H7 (cell line): ENCODE measurements at places on chromosomes 4 and X.
A peak's percentile ranks its signal among the peaks of the same experiment; 100 is the strongest.

- DNase-seq, result no peak
These were observed 9.2 kb downstream of the HOPX start for GRCh38 chr4:56671860-56672259.

DNA sequence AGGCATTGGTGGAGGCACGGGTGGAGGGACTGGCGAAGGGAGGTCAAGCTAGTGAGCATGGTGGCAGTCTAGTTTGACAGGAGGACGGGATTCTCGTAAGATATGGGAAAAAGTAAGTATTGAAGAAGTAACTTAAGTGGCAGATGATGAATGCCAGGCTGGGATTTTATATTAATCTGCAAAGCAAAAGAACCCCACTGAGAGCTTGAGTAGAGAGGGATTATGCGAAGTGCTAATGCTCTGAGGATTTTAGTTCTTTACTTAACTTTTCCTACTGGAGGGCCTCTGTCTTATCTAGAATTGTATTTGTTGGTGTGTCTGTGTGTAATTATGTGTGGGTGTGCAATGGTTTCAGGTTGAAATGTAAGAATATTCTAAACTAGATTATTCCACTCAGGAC is 327.9 kb downstream of the FAT4 start:
- DNase-seq, result no peak

DNA sequence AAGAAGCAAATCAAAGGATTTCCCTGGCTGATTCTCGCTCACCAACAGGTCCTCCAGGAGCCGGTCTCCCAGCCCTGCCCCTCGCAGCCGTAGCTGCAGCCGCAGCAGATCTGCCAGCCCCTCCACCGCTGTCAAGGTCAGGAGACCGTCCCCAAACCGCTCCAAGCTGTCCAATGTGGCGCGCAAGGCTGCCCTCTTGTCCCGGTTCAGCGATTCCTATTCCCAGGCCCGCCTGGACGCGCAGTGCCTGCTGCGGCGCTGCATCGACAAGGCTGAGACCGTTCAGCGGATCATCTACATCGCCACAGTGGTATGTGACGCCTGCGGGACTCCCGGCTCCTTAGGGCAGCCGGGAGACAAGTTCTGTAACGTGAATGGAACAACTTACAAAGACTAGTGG is 25.6 kb downstream of the SPATA18 start:
- peak; percentile 66 for DNase-seq

DNA sequence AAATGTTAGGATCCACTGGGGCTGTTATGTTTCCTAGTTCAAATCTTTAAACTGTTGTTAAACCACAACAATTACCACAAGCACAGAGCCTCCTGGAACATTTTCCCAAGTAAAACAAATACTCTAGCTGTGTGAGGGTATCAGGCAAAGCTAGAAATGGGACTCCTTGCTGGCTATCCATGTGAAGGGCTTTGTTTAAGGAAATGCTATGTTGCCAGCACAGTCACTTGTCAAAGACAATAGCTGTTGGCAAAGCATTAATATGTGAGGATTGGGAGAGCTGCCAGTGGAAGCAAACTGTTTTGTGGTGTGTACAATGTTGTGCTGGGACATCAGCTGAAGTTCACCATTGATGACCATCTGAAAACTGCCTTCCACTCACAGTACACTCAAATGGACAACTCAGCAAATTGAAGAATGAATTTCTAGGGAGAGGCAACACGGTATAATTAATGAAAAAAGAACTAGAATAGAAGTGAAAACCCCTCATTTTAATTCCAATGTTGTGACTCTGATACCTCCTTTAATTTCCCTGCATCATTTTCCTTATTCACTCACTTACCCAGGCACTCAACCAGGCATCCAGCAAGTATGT is 100.8 kb downstream of the ANXA3 start:
- no peak for DNase-seq

- peak; percentile 19 for DNase-seq
These were observed 28.2 kb upstream of the HUWE1 start for GRCh38 chrX:53714580-53715345.

DNA sequence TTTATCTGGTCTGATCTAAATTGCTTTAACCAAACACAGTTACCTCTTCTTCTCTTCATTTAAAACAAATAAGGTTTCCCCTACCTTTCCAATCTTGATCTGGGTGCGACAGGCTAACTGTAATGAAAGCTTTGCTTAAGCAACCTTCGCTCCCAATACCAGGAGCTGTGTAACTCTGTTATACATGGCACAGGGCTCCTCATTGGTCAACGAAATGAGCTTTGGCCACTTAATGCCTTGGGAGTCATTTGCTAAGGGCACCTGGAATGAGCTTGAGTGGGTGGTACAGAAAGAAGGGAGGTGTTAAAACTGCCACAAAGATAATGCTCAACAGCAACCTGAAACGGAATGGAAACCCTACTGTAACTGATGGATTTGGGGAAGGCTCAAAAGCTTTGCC is 140.5 kb downstream of the CHRNA9 start:
- DNase-seq, result no peak

GRCh38 chr4:137762591-137762990 is 230.3 kb upstream of the PCDH18 start:
- no peak for DNase-seq

GRCh38 chrX:140524556-140524955 is 19.7 kb upstream of the SOX3 start:
- no peak for DNase-seq

DNA sequence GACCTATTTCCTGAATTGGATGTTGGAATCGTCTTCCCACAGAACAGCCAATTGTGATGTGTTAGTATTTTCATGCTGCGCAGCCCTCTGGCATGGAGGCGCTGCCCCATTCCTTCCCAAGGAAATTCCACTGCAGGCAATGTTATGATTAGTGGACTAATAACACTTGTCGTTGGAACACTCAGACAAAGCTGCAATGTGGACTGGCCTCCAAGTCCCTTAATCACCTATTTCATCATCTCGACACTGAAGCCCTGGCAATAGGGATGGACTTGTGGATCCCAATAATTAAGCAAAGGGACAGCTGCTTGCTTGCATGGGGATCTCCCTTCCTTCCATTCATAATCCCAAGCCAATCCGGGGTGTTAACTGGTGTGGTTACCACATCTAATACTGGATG is 78.8 kb upstream of the PLAC1 start:
- DNase-seq, result no peak

DNA sequence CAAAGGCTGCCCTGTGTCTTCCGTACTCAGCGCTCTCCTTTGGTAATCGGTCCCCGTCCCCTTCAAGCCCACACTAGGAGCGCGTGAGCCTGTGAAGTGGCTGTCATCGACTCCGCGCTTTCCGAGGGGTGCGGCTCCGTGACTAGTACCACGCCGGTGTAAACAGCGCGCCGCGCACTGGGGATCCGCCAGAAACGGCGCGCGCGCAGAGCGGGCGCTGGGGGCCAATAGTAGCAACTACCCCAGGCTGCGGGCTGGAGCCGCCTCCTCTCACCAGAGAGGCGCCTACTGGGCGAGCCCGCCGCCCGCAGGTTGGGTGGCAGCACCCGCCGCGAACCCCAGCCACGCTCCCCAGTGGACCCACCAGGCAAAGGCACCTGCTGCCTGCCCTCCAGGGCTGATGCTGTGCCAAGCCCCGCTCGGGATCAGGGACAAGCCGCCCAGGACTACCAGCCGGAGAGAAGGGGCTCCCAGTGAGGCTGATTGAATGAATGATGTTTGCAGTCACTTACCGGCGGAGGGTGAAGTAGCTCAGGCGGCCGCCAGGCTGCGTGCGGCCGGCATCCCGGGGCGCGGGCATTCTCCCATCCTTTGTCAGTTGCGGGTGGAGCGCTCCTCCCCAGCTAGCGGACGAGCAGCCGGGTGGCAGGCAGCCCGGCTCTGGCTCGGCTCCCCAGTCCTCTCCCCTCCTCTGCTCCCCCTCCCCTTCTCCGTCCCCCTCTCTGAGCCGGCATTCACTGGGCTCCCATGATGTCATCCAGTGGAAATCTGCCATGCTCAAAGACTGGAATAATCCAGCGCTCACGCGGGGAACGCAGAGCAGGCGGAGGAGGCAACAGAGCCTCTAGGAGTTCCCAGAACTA is 370.3 kb upstream of the SMIM31 start:
- peak; percentile 65 for DNase-seq

DNA sequence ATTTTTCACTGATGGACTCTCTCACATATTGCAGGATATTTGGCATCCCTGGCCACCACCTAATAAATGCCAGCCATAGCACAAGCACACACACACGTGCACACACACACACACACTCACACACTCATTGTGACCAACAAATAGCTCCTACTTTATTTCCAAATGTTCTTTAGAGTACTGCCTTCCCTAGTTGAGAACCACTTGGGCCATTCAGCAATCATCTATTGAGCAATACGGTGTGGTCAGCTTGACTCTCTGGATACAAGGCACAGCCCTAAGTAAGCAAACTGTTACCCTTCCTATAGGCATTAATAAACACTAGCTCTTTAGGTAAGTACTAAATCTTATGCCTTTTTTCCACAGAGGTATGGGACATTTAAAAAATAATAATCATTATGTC is 21.1 kb downstream of the CORIN start:
- no peak for DNase-seq

- DNase-seq, result no peak
These were observed 66.4 kb downstream of the DIPK2B start for GRCh38 chrX:45134315-45134731.

DNA sequence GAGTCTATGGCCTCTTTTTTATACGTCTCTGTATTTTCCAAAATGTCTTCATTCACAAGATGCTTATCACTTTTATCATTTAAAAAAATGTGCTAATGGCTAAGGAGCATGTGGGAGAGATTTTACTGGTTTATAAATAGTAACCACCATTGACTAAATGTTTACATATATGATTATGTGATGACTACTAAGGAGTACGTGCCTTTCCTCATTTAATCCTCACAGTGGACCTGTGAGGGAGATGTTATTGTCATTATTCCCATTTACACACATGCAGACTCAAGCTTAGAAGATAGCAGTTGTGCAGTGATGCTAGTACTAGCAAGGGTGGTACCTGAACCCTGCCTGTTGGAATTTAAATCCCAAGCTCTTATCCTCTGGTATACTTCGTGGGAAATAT is 2.4 kb downstream of the SRD5A3 start:
- DNase-seq, result no peak

- peak; percentile 91 for DNase-seq
These were observed 6.5 kb downstream of the ZNF185 start for GRCh38 chrX:152904151-152905080.

- no peak for DNase-seq
These were observed 4.9 kb upstream of the SLC10A4 start for GRCh38 chr4:48478273-48478672.

GRCh38 chr4:112552668-112553067 is 36.7 kb upstream of the NEUROG2 start:
- no peak for DNase-seq

GRCh38 chrX:53153581-53153980 is 59.6 kb downstream of the KANTR start:
- no peak for DNase-seq

DNA sequence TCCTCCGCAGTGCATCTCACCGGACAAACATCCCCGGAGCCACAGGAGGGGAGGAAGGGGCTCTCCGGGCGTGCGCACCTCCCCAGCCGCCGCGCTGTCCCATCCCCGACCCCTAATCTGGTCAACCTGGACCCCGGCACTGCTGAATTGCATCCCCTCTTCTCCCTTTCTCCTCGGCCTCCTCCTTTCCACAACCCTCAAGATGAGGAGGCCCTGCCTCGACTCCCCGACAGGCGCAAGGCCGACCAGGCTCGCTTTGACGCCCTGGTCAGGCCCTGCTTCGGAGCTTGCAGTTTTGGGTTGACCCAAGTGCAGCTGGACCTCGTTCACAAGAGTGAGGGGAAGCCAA is 2.3 kb downstream of the PDGFRA start:
- DNase-seq, result peak; percentile 70
